ENCODE measurements at places on chromosomes 7 and 10. TPM values are rescaled to one million over a fixed set of nuclear protein-coding genes. Genes with fewer than 3 reads are reported as not detected.
A peak's percentile ranks its signal among the peaks of the same experiment; 100 is the strongest.

- no peak for DNase-seq
These were observed 24.0 kb downstream of the STK32C start for GRCh38 chr10:132283604-132284382.

DNA sequence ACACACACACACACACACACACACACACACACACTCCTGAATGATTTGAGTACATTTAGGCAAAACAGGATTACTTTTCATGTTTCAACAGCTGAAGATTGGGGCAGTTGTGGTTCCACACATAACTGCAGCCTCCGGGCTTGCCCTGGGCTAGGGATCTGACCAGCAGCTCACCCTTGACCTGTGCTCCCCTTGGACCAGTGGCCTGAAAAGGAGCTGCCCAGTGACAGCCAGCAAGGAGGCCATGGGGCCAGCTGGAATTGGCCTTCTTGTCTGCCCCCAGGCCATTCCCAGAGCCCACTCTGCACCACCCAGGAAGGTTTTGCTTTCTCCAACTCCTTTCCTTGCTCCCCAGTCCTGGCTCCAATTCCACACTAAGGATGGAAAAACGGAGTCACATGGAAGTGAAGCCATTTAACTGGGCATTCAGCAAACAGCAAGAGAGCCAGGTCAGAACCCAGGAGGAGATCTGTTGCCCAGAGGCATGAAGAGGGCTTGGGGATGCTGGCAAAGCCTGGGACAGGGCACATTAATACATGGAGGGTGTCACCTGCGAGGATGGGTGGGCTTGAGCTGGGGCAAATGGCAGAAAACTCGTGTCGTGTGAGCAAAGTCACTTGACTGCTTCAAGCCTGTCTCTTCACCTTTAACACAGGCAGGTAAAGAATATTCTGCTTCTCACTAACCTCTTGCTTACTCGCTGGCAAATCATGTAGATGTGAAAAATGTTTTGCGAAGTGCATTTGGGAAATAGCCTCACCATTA is 61.5 kb upstream of the GDF10 start:
- DNase-seq: no peak

DNA sequence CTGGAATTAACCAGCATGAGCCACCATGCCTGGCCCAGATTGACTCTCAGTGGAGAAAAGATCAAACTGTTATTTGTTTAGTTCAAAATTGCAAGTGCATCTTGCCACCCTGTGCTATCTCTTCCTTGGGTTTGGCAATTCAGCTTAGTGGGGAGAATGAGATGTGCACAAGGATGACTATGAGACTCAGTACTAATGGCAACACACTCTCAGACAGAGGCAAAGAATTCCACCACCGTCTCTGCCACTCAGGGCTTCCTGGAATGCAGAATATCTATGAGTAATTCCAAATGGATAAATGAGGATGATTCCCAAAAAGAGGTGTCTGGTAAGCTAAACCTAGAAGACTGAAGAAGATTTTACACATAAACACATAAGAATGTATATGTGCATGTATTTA is 525.8 kb downstream of the NRG3 start:
- DNase-seq: no peak

Gene OR2A12
- not detected for polyA plus RNA-seq

DNA sequence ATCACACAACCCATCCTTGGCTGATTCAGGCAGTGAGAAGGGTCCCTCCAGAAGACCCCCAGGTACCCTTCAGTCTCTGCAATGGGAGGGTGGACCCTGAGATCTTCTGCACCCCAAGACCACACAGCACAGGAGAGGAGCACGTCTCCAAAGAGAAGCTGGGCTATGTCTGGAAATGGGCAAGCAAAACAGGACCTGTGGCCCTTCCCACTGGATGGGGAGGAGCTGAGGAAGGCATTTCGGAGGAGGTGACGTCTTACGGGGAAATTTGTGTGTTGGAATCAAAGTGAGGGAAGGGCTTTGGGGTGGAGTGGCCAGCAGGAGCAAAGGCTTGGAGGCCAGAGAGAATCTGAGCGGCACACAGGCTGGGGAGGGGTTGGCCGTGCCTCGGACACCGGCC is 16.5 kb downstream of the GRIFIN start:
- no peak for DNase-seq

DNA sequence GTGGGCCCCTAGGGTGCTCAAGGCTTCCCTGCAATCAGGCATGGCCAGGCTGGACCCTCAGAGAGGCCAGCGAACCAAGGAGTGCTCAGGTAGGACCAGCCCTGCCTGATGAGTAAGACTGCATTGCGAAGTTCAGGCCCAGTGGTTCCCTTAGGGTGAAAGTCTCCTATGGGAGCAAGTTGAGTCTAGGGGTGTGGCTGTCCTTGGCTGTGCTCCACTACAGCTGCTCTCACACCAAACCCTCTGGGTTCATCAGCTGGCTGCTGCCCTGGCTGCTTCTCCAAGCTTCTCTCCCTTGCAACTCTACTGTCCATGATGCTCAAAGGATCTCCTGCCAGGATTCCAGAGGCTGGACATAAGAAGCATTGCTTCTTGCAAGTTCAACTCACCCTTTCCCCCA is 18.7 kb downstream of the FAM25A start:
- no peak for DNase-seq

- no peak for DNase-seq
These were observed 272.6 kb downstream of the DOCK4 start for GRCh38 chr7:111933609-111934008.

- no peak for DNase-seq
These were observed 50.0 kb downstream of the CALD1 start for GRCh38 chr7:134829380-134829986.

Gene LRIT1
- not detected for polyA plus RNA-seq

- no peak for DNase-seq
These were observed 315.6 kb downstream of the DNAJB6 start for GRCh38 chr7:157652161-157652953.

DNA sequence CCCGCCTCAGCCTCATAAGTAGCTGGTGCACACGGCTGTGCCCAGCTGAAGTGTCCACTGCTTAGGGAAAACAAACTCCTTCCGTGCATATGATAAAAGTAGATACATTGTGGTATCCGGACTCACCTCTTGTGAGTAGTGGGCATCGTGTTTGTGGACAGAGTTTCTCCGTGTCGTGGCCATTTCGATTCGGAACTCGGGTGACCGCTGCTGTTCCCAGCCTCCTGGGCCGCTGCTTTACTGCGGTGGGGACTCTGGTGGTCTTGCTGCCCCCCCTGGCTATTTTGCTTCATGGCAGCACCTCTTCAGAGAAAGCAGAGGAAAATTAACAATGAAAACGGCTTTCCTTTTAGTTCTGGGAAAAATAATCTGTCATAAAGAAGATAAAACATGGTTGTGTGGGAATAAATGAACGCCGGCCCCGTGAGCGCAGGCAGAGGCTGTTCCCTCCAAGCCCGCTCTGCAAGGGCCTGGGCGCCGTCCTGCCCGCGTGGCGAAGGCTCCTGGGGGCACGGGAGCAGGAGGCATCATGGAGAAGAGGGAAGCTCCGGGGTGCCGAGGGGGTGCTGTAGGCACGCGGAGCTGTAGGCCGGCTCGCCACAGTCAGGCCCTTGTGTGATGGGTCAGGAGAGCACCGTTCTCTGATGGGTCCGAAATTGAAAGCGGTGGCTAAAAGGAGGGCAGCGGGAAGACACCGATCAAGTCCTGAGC is 107.4 kb downstream of the ACTR3B start:
- no peak for DNase-seq

GRCh38 chr7:55185941-55186609 is 167.3 kb downstream of the EGFR start:
- DNase-seq: no peak

Gene USP54
- 0.48 TPM for polyA plus RNA-seq

Gene AKR1C8
- not detected for polyA plus RNA-seq

Gene SCART1
- not detected for polyA plus RNA-seq

DNA sequence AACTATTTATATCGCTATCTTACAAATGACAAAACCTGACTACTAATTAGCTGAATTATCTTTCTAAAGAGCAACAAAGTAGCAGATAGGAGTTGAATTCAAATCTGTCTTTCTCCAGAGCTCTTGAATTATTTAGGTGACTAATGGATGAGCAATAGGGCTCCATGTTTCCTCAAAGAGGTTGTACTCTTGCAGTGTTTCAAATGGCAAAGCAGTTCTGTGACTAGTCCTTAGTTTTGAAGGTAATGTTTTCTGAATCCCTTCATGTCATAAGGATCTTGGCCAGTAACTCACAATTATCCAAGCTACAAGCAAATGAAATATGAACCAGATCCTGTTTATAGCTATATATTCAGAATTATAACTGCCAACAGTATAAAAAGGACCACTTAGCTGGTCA is 999.7 kb downstream of the NRG3 start:
- no peak for DNase-seq

Gene HOXA11
- not detected for polyA plus RNA-seq

Gene OPN4
- polyA plus RNA-seq: not detected

Gene ADCY1
- polyA plus RNA-seq: not detected

- no peak for DNase-seq
These were observed 18.1 kb upstream of the ITGB8 start for GRCh38 chr7:20312562-20312961.

DNA sequence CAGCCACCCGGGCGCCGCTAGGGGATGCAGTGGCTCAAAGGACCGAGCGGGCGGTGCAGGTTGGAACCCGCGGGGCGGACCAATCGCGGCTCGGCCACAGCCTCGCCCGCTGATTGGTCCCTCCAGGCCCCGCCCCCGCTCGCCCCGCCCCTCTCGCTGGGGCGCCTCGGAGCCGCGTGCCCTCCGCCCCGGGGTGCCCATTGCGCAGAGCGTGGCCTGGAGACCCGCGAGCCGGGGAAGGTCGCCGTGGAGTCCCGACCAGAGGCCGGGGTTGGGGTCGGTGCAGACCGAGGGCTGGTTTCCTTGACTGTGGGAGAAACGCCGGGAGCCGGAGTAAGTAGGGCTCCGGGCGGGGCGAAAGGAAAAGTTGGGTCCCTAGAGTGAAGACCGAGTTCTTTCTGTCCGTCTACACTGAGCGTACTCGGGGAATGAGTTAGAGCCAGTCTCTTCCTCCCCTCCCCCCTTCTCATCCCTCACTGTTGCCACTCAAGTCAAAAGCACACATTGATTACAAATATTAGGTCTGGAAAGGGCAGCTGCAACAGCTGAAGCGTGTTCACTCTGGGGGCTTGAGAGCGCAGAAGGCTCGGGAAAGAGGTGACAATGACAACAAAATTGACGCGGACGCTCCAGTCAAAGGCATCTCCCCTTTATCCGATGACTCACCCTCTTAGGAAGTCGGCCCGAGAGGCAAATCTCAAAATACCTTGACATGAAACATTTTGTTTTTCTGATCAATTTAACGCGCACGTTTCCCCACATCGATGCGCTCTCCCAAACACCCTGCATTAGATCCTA is 843 bp upstream of the GATA3 start:
- peak; percentile 91 for DNase-seq
